ENCODE measurements at places on chromosomes 3 and 15. TPM values are rescaled to one million over a fixed set of nuclear protein-coding genes. Genes with fewer than 3 reads are reported as not detected.
A peak's percentile ranks its signal among the peaks of the same experiment; 100 is the strongest.

DNA sequence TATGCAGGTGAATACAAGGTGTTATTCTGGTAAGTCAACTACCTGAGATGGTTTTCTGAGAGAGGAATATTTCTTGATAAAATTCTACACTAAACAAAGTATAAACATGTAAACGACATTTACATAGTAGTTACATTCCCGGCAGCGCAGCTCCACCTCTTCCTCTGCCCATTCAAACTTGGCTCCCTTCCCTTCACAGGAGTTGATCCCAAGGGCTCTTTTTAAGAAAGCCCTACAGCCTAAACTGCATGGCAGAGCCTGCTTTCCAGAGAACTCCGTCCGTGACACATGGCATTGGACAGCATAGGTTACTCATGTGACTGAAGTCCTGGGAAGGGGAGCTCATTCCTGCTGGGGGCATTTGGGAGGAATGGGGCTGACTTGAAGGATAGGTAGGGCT, 22.0 kb upstream of the LCTL start:
- DNase-seq, result no peak

- peak; percentile 68 for DNase-seq
Observed at GRCh38 chr15:75640483-75641178, 607 bp upstream of the IMP3 start.

DNA sequence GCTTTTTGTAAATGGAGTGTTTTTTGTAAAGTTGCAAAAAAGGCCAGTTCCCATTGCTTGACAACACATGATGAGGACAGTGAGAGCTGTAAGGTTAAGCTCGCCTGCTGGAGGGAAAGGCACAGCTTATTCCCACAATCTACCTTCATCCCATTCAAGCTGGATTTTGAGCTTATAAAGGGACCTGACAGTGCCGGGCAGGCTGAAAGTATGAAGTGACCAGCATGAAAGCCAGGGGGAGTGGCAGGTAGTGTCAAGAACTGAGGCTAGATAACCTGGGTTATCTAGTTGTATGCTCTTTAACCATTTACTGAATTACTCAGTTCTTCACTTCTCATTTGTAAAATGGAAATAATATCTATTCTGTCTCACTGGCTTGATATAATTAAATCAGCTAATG, 52.3 kb upstream of the KPNA4 start:
- no peak for DNase-seq

- no peak for DNase-seq
Observed at GRCh38 chr15:72368325-72368724, 7.5 kb downstream of the HEXA start.

GRCh38 chr3:112132975-112133448, at the start of gene GCSAM:
Gene GCSAM, minus strand, starts transcription at chr3:112133248. Its CDS starts 128 bp downstream, at chr3:112133120.
- no peak for DNase-seq

DNA sequence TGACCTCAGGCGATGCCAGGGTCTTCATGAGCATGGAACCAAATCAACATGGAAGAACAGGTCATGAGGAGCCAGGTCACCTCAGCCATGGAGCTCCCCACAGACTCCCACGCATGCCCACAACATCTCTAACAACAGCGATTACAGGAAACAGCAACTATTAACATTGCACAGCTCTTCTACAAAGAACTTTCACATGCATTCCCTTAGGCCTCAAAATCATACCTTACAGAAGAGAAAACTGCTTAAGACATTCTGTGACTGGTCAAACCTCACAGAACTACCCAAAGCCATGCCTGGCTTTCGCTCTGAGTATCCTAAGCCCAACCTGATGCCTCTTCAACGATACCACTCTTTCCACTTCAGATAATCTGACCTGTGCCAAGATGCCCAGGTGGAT, 117.8 kb downstream of the OXNAD1 start:
- no peak for DNase-seq

- DNase-seq, result no peak
Observed at GRCh38 chr15:84649706-84650105, 4.4 kb downstream of the WDR73 start.

- DNase-seq, result no peak
Observed at GRCh38 chr3:183587336-183587735, 31.8 kb upstream of the KLHL6 start.

DNA sequence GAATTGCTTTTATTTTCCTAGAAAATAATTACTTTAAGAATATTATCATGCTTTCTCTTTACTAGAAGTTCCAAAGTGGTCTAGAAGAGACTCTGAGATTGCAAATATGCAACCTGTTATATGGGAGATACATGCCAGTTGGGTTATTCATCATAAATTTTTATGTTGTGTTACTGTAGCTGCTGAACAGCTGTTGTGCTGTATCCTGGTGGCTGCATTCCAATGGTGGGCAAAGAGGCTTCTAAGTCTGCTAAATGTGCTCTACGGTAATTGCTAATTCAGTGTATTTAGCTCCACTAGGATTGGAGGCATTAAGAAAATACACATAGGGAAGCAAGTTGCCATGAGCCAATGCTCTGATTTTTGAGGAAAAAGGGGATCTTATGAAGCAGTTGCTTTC, 409.0 kb downstream of the TUSC7 start:
- no peak for DNase-seq

- no peak for DNase-seq
Observed at GRCh38 chr3:124694486-124694885, 35.8 kb upstream of the UMPS start.

DNA sequence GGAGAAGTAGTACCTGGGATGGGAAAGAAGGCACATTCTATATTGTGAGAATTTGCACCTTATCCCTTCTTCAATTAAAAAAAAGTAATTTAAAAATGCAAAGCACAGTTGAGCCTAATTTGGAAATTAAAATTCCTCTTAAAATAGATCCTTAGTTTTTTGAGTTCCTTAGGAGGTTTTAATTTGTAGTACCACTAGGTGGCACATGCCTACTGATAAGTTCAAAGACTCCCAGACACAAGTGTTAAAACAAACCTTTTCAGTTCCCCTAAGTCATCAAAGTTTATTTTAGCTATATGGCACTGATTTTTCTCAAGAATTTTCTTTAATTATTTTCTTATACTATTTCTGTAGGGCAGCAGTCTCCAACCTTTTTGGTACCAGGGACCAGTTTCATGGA, 127.6 kb upstream of the AZI2 start:
- DNase-seq, result no peak

DNA sequence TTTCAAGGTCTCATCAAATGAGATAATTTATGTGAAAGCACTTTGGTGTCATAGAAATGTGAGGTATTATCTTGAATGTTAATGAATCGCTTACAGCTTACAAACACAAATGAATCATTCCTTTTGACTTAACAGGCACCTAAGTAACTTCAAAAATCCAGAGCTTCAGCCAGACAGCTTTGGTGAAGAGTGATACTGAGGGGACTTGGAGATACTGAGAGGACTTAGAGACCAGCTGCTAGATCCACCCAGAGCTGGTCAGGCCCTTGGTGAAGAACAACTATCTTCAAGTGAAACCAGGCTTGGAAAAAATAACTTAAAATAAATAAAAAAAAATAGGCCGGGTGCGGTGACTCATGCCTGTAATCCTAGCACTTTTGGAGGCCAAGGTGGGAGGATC, 16.2 kb upstream of the ZFYVE19 start:
- no peak for DNase-seq

GRCh38 chr3:47610583-47610982, 31.9 kb upstream of the CSPG5 start:
- DNase-seq, result no peak

GRCh38 chr3:187746442-187747281, 1.4 kb upstream of the BCL6 start:
- no peak for DNase-seq

CYP1A1 gene
- 0.23 TPM for total RNA-seq

GPR87 gene
- not detected for total RNA-seq

C3orf49 gene
- total RNA-seq, result not detected

SPTSSB gene
- 14.1 TPM for total RNA-seq
